ENCODE measurements at places on chromosomes 6 and 20. TPM values are rescaled to one million over a fixed set of nuclear protein-coding genes. Genes with fewer than 3 reads are reported as not detected.

GRCh38 chr6:155050311-155050710, 55.2 kb downstream of the TIAM2 start:
- DNase-seq: peak; percentile 22

DNA sequence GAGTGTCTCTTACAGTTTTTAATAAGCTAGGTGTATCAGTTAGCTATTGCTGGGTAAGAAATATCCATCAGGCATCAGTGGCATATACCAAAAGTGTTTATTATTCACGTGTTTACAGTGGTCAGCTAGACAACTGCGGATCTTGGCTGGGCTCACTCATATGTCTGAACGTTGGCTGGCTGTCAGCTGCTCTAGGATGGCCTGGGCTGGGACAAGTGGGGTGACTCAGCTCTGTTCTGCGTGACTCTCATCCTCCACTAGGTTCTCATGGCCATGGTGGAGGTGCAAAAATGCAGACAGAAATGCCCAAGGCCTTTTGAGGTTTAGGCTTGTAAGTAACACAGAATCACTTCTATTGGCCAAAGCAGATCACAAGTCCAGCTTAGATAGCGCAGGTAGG, 22.0 kb downstream of the ZNF341 start:
- DNase-seq: peak; percentile 11

GRCh38 chr6:128242765-128243403, 277.5 kb downstream of the PTPRK start:
- no peak for DNase-seq

GRCh38 chr20:31760519-31761240, 21.6 kb downstream of the TPX2 start:
- peak; percentile 18 for DNase-seq

- DNase-seq: no peak
These were observed 8.0 kb upstream of the NKX2-2 start for GRCh38 chr20:21521596-21522480.

- peak; percentile 99 for DNase-seq
These were observed 235.7 kb upstream of the ZNF217 start for GRCh38 chr20:53829255-53829723.

DNA sequence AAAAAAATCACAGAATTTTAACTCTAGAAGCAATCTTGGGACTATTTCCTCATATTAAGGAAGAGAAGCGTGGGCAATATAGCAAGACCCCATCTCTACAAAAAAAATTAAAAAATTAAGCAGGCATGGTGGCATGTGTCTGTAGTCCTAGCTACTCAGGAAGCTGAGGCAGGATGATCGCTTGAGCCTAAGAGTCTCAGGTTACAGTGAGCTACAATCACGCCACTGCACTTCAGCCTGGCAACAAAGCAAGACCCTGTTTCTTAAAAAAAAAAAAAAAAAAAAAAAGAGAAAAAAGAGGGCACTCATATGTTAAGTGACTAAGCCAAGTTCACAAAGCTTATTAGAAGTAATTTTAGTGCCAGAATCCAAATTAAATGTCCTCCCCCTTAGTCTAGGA, 100.8 kb downstream of the SESN1 start:
- DNase-seq: no peak

DNA sequence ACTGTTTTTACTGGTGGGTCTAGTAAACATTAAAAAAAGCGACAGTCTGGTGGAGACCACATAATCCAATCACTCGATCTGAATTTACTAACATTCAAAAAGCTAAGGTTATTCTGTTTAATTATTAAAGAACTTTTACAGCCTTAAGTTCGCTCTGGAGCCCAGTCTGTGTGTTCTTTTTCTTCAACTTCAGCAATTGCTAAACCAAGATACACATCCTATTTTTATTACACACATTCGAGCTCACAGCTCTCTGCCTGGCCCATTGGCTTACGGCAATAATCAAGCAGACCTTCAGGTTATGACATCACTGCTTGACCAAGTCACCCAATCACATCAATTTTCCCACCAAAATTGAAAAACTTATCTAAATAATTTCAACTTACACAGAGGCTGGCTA, 57.4 kb upstream of the PRSS16 start:
- no peak for DNase-seq

DNA sequence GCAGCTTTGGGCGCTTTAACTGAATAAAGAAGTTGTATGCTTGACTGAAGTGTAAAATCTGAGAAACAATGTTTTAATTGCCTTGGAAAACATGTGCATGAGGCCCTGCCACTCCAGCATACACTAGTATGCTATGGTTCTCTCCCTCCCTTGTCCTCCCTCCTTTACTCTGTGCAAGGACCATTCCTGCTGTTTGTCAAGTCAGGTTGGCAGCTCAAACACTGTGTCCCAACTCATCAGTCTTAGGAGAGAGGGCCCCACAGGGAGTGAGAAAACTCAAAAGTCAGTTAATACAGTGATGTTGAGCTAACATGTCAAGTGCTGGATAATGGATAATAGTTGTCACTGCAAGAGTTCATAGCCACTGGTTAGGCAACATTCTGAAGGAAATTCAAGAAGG, 543.6 kb downstream of the GRIK2 start:
- no peak for DNase-seq

GRCh38 chr6:144087789-144088426, 7.5 kb downstream of the SF3B5 start:
- DNase-seq: no peak

DNA sequence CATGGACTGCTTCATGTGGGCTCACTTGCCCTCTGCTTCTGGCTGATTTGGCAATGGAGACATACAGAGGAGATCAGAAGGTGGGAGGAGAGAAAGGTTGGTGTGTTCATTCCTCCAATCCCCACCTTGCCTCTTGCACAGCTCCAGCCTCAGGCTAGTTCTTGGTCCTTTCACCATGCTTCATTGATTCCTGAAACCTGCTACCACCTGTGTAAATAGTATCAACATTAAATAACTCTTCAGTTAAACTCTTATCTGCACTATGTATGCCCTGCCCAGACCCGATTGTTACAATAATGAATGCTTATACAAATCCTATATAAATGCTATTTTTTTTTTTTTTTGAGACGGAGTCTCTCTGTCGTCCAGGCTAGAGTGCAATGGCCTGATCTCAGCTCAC, 174.5 kb downstream of the CD83 start:
- DNase-seq: peak; percentile 43

- DNase-seq: peak; percentile 78
These were observed 125.4 kb downstream of the HIVEP1 start for GRCh38 chr6:12137480-12137879.

- peak; percentile 37 for DNase-seq
These were observed 1.4 kb downstream of the SOX12 start for GRCh38 chr20:326645-327185.

GRCh38 chr20:36929691-36930090, 21.8 kb downstream of the SAMHD1 start:
- no peak for DNase-seq

DNA sequence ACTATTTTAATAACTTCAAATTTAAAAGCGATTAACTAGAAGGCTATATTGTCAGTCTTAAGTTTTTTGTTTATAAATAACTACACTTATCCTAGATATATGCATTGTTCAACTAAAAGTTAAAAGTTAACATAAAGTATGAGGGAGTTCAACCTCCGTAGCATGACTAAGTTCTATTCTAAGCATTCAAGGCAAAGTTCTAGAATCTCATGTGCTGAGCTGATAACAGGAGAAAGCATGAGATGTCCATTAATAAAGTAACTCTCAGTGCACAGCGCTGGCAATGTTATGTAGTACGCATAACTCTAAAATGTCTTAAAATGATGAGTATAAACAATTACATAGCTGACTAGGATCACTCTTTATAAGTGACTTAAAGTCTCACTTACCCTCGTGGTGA, 264.8 kb downstream of the RNGTT start:
- no peak for DNase-seq

- no peak for DNase-seq
These were observed 236.8 kb upstream of the RREB1 start for GRCh38 chr6:6870921-6871320.

GRCh38 chr6:117195728-117196127, 69.6 kb upstream of the VGLL2 start:
- DNase-seq: peak; percentile 46

DNA sequence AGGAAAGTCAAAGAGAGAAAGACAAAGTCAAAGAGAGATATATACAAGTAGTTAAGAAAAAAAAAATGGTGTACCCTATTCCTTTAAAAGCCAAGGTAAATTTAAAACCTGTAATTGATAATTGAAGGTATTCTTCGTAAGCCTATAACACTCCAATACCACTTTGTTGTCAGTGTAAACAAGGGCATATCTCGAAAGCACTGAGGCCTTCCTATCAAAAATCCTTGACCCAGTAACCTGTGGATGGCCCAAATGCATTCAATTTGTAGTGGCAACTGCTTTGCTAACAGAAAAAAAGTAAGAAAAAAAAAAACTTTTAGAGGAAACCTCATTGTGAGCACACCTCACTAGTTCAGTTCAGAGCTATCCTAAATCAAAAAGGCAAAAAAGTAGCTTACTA, 39.3 kb upstream of the SAMD3 start:
- DNase-seq: no peak

GRCh38 chr6:169640351-169640852, 61.4 kb downstream of the WDR27 start:
- DNase-seq: no peak

DNA sequence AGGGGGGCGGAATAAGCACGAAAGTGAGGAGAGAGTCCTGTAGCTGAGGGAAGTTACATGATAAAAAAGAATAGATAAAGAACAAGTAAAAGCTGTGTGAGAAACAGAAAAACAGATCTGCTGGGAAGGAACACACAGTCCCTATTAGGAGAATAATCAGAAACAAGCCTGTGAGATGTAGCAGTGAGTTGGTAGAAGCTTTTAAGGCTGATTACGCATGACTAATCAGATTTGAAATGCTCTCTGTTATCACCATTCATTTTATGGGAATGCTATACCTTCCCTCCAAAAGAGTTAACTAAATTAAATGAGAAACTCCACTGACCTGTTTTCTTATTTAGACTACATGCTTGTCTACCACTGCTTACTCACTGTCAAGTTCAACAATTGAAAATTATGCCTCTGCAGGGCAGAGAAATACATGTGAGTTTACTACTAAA, 15.8 kb downstream of the REPS1 start:
- peak; percentile 44 for DNase-seq

- DNase-seq: no peak
These were observed 48.9 kb downstream of the CLIC5 start for GRCh38 chr6:45966797-45967196.

DNA sequence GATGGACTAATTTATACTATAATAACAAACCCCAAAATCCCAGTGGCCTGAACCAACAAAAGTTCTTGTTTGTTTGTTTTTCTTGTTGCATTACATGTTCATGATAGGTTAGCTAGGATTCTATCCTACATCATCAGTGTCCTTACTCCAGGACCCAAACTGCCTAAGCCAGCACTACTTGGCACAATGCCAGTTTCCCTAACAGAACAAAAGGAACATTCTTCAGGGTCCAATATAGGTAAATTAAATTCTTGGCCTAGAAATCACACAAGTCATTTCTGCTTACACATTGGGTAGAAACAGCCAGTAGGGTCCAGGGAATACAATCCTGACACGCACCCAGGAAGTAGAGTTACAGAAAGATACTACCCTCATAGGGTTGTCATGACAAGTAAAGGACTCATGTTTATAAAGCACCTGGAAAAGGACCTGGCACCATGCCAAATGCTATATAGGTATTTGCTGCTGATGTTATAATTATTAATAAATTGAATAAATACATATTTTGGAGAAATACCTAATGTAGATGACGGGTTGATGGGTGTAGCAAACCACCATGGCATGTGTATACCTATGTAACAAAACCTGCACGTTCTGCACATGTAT, 38.8 kb downstream of the RCAN2 start:
- no peak for DNase-seq

DNA sequence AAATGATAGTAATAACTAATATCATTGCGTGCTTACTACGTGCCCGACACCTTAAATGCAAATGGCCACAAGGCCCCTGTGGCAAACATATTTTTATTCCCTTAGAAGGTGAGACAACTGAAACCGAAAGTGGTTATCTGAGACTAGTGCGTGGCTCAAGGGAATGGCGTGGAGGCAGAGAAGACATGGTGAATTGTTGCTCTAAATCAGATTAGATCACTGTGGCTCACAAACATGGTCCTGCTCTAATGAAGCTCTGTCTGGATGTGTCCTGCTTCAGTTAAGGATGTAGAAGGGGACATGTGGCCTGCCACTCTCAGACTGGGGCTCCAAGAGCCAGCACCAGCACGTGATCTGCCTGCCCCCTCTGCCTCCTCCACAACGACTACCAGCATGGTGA, 124.2 kb upstream of the GMDS start:
- no peak for DNase-seq

DNA sequence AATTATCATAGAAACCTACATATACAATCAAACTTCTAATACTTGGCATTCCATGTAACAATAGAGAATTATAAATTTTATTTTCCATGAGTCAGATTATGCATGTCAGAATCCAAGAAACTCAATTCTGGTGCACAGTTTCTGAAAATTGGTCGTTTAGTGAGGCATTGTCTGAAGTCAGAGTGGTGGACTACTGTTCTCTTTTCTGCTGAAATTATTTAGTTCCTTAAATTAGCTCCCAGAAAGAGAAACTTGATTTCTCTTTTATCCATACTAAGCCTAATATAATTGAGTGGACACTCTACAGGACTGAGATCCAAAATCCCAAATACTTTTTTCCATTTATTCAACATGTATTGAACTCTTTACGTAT, 265.5 kb downstream of the ALDH8A1 start:
- DNase-seq: no peak

DNA sequence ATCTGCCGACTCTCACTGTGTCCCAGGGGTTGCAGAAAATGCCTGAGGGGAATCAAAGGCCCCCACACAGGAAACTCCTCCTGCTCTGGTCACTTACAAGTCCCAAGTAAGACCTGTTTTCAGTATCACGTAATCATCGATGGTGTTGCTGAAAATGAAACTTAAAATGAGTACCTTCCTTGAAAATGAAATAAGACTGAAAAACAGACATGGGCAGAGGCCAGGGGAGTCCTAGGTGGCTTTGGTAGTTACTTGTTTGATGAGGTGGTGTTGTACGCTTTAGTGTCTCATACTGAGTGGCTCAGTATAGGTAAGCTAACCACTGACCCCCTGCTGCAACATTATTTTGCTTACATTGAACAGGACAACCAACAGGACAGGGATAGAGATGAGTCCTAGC, 43.0 kb upstream of the SYNCRIP start:
- DNase-seq: no peak

The GINS1 gene
- total RNA-seq: 28.1 TPM

The UBD gene
- not detected for total RNA-seq

The BHLHE23 gene
- total RNA-seq: not detected

The FOXP4 gene
- 15.5 TPM for total RNA-seq

The CLDN20 gene
- total RNA-seq: not detected

The FNDC1 gene
- not detected for total RNA-seq

The DZANK1 gene
- total RNA-seq: 2.6 TPM

The APOBEC2 gene
- total RNA-seq: not detected

The CRISP2 gene
- not detected for total RNA-seq

The PRL gene
- total RNA-seq: not detected

The PTCRA gene
- not detected for total RNA-seq

The SEL1L2 gene
- total RNA-seq: not detected

The OOEP gene
- total RNA-seq: not detected

The SIRPB1 gene
- total RNA-seq: 11.6 TPM

The PPIL6 gene
- 0.62 TPM for total RNA-seq

The SYTL3 gene
- total RNA-seq: 1.8 TPM

Data from PC-3 (cell line).